Neural progenitor cell (in vitro differentiated cells): ENCODE measurements at places on chromosomes 12 and 14. TPM values are rescaled to one million over a fixed set of nuclear protein-coding genes. Genes with fewer than 3 reads are reported as not detected.

The NUP107 gene
- 152 and 231 TPM in 2 replicates for total RNA-seq

The LGALS3 gene
- 0.99 TPM in 1 of 2 replicates, not detected in the other for total RNA-seq

The DPY19L2 gene
- 14.7 and 21.2 TPM in 2 replicates for total RNA-seq

The SELPLG gene
- not detected in 2 replicates for total RNA-seq

The NOXRED1 gene
- 0.07 and 0.40 TPM in 2 replicates for total RNA-seq

The TTC6 gene
- total RNA-seq = 0.06 and 2.6 TPM in 2 replicates

The SPIC gene
- total RNA-seq = not detected in 2 replicates

The INHBC gene
- 0.06 TPM in 1 of 2 replicates, not detected in the other for total RNA-seq

The KCNJ8 gene
- 0.06 TPM in 1 of 2 replicates, not detected in the other for total RNA-seq

The BCL2L14 gene
- total RNA-seq = not detected in 2 replicates

The BCAT1 gene
- total RNA-seq = 246 and 287 TPM in 2 replicates

The NINJ2 gene
- 0.37 TPM in 1 of 2 replicates, not detected in the other for total RNA-seq

The ABCD4 gene
- 66.6 and 110 TPM in 2 replicates for total RNA-seq

The SIX6 gene
- 1.4 and 1.7 TPM in 2 replicates for total RNA-seq
